ENCODE measurements at places on chromosomes 7 and 10.

DNA sequence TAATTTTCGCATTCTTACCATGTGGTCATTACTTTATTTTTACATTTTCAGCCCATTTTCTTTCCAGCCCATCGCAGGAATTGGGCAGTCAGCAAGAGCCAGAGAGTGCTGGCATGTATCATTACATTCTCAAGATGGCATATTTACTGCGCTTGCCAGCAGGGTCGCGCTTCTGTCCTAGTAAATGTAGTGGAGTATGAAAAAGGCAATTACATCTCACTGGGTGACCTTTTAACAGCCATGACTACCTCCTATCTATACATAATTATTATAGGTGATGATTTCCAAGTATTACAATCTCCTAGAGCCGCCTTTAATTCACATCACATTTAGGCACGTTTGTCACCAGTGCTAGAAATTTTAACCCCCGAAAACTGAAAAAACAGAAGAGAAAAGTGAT is 433.7 kb upstream of the MGMT start:
- DNase-seq: no peak

- no peak for DNase-seq
Observed at GRCh38 chr10:103897241-103897774, 20.7 kb downstream of the STN1 start.

DNA sequence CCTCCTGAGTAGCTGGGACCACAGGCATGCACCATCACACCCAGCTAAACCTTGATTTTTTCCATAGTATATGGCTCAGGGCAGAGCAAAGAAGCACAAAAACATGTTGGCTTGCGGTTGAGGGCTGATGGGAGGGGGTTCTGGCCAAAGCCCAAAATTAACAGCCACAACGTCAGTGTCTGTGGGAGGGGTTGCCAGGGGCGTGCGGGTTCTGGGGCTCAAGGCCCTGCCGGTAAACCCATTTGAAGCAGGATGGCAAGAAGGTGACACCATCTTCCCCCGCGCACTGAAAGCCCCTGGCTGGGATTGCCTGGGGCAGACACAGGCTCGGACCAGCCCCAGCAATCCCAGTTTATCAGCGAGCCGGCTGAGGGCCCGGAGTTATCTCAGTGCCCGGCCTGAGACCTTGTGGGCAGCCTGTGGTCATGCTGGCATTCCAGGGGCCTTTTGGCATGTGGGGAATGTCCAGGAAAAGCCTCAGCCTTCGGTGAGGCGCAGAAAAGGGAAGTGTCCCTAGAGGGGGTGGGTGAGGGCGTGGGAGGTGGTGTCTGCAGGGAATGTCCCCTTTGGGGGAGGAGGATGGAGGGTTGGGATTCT is 167.7 kb upstream of the TNRC18 start:
- no peak for DNase-seq

DNA sequence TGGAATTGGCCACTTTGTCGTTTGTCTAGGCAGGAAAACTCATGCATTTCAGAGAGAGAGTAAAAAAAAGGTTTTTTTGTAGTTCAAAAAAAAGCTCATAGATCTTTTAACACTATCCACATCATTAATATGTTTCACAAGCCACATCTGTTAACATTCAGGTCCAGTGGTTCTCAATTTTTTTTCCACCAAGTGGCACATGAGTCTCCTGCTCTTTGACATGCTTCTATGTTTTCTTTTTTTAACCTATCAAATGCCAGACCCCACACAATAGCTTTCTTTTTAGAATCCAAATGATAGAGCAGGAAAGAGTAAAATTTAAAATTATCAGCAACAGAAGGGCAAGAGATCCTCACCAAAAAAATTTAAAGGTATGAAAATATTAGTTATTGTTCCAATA is 20.3 kb downstream of the NOD1 start:
- DNase-seq: no peak

- no peak for DNase-seq
Observed at GRCh38 chr7:31679574-31680305, 7.3 kb upstream of the PPP1R17 start.

- DNase-seq: no peak
Observed at GRCh38 chr10:32627183-32627582, 181.2 kb downstream of the CCDC7 start.

DNA sequence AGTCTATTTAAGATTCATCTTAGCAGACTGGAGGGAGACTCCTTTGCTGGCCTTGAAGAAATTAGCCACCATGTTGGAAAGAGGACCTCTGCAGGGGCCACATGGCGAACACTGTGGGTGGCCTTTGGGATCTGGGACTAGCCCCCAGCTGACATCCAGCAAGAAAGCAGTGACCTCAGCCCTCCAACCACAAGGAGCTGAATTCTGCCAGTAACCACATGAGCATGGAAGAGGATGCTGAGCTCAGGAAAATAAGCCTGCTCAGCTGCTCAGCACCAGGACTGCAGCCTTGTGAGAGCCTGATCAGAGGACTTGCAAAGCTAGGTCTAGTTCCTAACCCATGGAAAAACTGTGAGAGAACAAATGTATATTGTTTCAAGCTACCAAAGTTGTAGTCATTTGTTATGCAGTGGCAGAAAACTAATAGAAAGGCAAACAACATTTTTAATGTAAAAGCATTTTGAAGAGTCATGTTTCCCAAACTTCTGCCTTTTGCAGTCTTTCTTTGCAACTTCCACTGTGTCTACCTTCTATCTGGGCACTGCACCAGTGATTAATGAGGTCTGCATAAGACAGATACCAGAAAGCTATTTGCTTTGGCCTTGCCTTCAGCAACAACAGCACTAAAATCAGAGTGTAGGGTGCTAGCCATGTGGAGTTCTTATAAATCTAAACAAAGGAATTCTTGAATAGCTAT is 183.7 kb downstream of the FGFR2 start:
- DNase-seq: no peak
